Inflammatory macrophage treated with lipopolysaccharide for 1 hour (primary cell): ENCODE measurements at places on chromosomes 11 and 22.

DNA sequence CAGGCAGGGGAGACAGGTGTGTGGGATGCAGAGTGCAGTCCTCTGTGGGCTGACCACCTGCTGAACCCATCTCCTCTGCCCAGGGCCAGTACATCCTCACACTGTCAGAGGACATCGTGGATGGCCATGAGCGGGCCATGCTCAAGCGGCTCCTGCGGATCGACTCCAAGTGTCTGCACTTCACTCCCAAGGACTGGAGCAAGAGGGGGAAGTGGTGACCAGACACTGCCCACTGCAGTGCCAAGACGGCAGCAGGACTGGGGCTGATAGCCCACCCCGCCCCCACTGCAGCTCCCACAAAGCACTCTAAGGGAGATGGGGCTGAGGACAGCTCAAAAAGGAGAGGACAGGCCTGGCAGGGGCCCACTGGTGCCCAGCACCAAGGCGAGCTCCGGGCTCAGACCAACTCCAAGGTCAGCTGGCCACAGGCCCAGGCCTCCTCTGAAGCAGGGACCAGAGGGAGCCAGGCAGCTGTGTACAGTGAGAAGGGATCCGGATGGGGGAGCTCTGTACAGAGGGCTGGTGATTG, 1.6 kb downstream of the RNASEH2C start:
- DNase-seq = no peak

DNA sequence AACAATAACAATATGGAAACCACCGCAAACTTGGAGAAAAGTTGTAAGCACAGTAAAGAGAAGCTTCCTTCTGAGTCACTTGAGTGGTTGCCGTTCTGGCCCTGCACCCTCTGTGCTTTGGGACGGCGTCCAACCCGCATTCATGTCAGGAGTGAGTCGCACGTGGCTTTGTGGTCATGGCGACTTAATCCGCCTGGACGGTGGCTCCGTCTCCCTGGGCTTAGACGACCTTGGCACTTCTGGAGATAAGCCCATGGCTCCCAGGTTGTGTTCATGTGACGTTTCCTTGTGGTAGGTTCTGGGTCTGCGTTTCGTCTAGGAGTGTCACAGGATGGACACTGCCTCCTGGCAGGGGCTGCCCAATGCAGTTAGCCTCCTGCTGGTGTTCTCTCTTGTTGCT, 40.5 kb downstream of the TPCN2 start:
- DNase-seq = no peak

DNA sequence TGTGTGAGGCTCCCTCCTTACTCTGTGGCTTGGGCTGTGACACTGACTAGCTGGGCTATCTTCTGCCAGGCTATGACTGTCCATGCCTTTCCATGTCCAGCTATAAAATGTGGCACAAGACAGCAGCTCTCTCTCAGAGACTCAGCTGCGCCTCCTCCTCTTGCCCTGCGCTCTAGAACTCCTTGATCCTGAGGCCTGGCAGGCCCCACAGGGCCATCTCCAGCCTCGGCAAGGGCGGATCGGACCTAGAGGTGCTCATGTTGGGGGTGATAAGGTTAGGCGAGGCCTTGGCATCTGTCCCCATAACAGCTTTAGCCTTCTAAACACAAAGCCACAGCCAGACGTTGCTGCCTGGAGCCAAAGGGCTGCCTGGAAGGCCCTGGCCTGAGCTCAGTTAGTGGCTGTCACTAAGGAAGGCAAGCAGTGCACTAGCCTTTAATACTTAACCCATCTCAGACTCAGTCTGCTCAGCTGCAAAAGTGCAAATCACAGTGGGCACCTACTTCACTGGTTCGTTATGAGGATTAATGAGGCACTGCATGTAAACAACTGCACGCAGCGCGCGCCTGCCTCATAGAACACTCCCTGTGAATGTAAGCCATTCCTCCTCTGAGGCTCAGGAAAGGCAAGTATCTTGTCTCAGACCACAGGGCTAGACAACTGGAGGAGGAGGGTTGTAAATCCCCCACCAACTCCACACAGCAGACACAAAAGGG, 1.2 kb downstream of the GUCD1 start:
- DNase-seq = no peak

DNA sequence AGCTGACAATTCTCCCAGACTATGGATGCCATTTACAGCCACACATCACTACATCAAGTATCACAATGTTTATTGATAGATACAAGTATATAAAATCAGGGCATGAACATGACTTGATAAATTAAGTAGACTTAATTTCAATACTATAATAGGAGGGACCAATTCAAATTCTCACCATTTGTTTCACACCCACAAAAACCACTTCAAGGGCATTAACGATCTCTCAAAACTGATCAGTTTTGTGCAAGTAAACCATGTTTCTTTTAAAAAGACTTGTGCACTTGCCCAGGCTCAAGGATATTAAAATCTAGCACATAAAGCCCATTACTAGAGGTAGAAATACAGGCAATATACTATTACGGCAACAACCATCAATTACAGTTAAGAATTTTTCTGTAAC, 11.7 kb downstream of the EIF4G2 start:
- DNase-seq = no peak

DNA sequence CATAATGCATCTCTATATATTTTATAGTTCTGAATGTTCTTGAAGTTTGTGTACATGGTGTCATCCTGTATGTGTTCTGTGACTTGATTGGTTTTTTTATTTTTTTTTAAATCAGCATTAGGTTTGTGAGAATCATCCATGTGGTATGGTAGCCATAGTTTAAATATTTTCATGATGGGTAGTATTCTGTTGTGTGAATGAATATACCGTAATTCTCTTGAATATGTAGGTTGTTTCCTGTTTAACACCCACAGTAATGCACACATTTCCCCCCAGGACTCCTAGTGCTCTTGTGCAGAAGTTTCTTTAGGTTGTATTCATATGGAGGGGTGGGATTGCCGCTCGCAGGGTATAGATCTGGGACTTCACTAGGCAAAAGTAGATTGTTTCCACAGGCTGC, 2.0 kb downstream of the PACS1 start:
- no peak for DNase-seq

- DNase-seq = no peak
Measured at GRCh38 chr11:62974848-62975522, 9.8 kb downstream of the SLC22A6 start.

- no peak for DNase-seq
Measured at GRCh38 chr11:93063086-93063485, 93.6 kb downstream of the MTNR1B start.

GRCh38 chr22:32204856-32205722, at the start of gene RFPL2:
RFPL2 (minus strand) TSS chr22:32205073; CDS start chr22:32202451, 2,622 bp downstream.
- DNase-seq = no peak

DNA sequence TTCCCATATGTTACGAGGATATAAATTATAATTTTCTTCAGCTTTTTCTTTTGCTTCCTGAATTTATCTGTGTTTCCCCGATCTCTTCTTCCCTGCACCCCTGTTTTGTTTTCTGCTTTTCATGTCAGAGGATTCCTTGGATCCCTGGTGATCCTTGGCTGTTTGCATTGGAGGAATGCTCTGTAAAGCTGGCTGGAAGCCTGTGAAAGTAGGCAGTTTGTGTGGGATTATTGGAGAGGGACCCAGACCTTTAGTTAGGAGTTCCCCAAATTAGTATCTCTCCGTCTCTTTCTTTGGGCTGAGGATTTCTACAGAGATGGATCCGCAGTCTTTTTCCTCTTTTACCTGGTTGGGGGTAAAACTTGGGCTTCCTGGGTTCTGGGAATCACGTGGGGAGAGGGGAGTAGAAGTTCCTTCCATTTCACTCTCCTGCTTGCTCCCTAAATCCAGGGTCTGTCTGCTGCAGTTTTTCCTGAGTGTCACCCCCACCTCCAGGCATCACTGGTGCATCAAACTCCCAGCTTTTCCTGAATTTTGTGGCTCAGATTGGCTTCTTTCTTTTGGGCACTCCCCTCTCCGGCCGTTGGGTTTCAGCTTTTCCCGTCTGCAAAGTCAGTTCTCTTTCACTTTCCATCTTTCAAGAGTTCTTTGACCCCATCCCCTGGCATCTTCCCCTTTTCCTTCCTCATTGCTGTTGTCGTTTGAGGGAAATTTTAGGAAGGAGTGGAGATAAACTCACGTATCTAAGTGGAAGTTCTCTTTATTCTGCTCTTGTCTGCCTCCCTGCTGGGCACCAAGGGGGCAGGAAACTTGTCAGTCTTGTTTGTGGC, 79.1 kb upstream of the ALX4 start:
- peak; percentile 29 for DNase-seq

GRCh38 chr22:29388759-29389090, 355 bp upstream of the AP1B1 start:
- DNase-seq = no peak

DNA sequence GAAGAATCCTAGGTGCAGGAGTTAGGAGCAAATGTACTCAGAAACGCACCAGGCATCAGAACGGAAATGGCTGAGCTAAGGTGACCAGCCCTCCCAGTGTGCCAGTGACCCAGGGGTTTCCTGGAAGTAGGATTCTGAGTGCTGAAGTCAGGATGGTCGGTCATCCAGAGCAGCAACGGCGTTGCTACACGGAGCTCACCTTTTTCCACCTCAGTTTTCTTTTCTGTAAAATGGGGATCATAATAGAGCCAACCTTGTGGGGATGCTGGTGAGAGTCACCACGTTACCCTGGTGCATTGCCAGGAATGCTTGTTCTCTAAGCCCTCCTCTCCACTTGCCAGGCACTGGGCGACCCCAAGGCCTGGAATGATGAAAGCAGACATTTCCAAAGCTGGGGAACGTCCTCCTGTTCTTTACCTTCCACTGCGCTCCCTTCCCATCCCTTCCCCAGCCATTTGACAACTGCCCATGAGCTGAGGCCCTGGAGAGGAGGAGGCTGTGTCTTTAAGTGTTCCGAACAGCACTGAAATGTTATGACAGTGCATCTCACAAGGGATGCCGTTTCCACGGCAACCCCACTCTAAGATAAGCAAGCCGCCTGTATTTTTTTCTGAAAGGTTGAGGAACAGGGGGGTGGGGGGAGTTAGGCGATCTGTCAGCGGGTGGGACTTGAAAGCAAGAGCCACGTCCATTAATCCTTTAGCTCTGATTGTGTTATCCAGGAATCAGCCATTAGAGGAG, 66.8 kb downstream of the TSPAN18 start:
- DNase-seq = no peak

DNA sequence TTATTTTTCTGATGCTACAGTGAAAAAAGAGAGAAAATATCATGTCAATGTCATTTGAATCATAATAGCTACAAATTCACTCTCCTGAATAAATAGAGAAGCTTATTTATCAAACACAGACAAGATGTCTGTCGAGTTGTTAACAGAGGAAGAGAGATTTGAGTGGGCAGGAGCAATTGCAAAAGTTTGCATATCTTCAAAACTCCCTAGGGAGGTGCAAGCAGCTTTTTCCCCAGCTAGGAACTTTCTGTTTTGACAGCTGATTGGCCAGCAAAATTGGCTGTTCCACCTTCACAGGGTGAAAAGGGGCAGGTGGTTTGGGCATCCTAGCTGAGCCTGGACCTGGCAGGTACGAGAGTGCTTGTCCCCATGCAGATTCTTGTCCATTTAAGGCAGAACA, 98.2 kb downstream of the NTM start:
- DNase-seq = no peak

DNA sequence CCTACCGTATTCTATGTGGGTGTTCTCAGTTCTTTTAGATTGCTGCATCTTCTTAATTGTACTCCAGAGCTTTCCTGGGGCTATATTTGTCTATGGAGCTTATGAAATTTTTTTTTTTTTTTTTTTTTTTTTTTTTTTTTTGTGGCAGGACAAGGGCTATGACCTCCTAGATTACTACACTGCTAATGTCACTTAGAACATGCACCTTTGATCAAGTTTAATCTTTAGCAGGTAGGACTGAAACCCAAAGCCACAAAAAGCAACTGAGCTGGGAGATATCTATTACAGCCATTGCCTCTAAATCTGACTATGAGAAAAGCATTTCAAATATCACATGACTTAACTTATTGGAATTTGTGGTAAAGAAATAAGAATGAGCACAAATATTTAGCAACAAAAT, 21.7 kb upstream of the ABTB2 start:
- no peak for DNase-seq

DNA sequence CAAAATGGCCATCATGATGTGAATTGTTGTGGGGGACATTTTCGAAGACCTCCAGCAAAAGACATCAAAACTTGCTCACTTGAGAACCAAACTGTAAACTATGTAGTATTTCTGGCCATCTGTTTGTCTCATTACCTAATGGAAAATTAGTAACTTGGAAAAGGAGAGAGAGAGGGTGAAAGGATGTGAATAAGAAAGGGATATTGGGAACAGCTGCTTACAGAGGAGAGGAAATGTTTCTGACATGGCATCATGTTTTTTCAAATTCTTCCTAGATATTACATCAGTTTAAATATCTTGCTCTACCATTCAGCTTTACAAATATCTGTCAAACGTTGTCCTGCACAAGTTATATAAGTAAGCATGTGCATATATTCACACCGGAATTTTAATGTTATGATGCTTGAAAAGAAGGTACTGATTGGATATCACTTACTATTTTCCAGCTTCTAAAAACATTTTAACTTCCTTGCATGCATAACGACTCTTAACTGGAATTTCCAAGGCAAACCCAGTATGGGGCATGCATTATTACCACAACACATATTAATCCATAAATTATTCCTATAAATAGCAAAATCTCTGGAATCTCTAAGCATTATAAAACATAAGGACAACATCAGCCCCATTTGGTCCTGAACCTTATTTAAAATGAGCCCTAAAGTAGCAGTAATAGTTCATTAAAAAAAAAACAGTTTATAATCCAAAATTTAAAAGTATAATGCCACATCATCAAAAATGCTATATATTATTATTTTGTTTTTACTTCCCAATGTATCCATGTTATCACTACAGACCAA, 20.0 kb downstream of the GUCY1A2 start:
- no peak for DNase-seq

GRCh38 chr11:131109257-131109656, 193.0 kb upstream of the SNX19 start:
- no peak for DNase-seq

GRCh38 chr11:121521145-121522042, 68.6 kb upstream of the SORL1-AS1 start:
- DNase-seq = peak; percentile 29

GRCh38 chr11:1290052-1291040, 19.1 kb downstream of the TOLLIP start:
- DNase-seq = no peak

DNA sequence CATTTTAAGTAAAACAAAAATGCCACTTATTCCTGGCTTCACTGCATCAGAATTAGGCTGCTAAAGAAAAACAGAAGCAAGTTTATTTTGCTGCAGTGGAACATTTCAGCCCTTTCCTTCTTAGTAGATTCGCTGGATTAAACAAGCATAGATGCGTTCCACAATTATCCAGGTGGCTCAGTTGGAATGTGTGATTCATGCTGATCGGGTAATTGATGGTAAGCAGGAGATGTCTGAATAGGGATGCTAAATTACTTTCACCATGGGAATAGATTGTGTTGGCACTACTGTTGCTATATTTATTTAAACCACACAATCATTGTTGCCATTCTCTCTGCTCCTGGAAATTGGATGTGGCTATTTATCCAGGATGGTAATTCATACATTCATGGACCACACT, 440.1 kb upstream of the DDI1 start:
- DNase-seq = no peak

DNA sequence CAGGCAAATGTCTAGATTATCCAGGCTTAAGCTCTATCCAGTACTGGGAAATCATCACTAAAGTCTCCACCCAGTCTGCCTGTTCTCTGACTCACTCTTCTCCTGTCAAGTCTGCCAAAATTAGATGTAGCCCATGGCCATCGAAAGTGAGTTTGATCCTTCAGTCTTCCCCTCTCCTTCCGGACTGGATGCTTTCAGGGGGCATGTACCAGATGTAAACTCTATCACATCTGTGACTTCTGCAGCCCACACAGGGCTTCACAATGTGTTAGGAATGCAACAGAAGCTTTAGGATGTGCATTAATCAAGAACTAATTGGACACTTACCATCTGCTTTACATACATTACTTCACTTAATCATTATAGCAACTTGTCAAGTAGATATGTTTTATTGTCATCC, 12.3 kb downstream of the ME3 start:
- DNase-seq = no peak
